ENCODE measurements at places on chromosomes 2 and 18. TPM values are rescaled to one million over a fixed set of nuclear protein-coding genes. Genes with fewer than 3 reads are reported as not detected.

- no peak for DNase-seq
Measured at GRCh38 chr2:210224591-210224940, 681 bp downstream of the ACADL start.

- DNase-seq = peak; percentile 11
Measured at GRCh38 chr2:224650815-224651439, 65.2 kb downstream of the CCDC195 start.

DNA sequence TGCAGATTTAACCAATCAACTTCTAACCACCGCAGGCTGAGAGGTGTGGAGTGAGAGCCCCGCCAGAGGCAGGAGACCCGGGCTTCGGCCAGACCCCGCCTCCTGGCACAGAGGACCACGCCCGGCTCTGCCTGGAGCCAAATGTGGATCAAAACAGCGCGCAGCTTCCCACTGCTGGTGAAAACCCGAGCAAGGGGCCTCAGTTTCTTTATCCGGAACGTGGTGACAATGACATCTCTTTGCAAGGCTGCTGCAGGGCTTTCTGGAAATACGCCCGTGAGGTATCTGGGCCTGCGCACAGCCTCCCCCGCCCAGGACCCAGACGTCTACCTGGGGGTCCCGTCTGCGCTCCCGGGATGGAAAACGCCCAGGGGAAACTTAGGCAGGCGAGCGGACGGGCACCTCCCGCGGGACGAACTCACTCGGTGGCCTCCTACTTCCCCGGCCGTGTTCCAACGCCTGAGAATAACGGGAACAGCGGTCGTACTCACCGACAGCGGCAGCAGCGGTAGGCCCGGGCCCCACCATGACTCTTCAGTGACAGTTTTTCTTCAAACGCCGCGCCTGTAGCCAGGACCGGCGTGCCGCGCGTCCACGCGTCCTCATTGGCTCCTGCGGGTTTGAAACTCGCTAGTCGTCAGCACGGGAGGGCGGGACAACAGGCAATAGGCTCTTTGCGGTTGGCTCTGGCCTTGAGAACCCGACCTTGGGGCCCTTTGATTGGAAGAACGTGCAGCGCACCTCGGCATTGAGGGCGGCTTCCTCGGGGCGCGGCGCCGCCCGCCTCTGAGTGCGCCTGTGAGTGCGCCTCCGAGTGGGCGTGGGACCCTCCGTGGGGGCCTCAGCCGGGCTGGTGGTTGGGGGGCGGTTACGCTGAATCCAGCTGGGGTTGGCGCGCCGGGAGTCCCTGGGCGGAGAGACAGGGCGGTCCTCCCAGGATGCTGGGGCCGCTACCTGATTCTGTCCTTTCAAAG is at the start of gene CKAP2L:
TSS of gene CKAP2L (minus strand) at position 539 of the 974 bp plus-strand sequence. CDS start at position 528, 11 bp downstream.
- peak; percentile 95 for DNase-seq

DNA sequence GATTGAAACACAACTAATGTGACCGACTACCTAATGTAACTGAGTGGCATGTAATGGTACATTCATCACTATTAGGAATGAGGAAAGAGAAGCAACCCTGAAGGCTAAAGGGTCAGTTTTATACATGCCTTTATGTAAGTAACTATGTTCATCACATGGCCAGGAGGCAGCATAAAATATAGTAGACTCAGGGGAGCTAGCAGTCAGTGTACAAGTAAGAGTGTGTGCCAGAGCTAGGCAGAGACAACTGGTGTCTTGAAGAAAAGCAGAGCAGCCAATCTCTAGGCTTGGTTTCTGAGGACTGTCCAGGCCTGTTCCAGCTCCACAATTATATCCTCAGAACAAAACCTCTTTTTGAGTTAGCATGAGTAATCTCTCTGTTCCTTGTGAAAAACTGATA is 18.1 kb downstream of the SMAD2 start:
- no peak for DNase-seq

GRCh38 chr2:157662401-157662800 is 33.7 kb upstream of the ACVR1C start:
- DNase-seq = no peak

- no peak for DNase-seq
Measured at GRCh38 chr2:105271393-105272045, 30.0 kb downstream of the GPR45 start.

DNA sequence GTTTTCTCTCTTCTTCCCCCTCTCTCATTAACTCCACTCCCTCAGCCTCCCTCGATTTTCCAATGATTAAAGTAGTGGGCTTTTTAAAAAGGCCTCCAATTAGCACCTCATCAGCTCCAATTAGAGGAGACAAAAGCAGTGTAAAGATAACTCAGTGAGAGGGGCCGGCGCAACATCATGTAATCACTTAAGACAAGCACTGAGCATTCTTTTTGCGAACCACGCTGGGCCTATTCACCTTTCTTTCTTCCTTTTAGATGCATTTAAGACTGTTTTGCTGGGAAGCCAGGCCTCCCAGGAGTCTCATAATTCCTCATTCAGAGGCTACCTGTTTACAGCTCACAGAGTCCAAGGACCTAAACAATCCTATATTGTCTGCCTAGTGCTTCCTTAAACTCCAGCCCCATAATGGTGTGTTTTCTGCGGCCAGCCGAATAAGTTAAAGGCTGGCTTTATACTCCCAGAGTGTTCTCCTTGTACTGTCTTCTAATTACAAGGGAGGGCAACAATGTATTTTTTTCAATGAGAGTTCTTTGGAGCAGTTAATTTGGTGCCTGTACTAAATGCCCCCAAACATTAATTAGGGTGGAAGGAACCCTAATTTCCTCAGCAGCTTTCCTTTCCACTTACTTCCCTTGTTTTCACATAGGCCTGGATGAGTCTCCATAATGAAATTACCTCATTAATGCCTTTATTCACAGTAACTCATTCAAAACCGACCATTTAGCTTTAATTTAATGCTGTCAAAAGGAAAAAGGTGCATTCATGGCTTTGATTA is 28.0 kb upstream of the LMAN1 start:
- DNase-seq = no peak

CNTNAP5 gene
- polyA plus RNA-seq = not detected
